NCI-H1436 treated with DMSO at 0.1 percent for 48 hours (cell line): ENCODE measurements at places on chromosomes 5 and 9.

DNA sequence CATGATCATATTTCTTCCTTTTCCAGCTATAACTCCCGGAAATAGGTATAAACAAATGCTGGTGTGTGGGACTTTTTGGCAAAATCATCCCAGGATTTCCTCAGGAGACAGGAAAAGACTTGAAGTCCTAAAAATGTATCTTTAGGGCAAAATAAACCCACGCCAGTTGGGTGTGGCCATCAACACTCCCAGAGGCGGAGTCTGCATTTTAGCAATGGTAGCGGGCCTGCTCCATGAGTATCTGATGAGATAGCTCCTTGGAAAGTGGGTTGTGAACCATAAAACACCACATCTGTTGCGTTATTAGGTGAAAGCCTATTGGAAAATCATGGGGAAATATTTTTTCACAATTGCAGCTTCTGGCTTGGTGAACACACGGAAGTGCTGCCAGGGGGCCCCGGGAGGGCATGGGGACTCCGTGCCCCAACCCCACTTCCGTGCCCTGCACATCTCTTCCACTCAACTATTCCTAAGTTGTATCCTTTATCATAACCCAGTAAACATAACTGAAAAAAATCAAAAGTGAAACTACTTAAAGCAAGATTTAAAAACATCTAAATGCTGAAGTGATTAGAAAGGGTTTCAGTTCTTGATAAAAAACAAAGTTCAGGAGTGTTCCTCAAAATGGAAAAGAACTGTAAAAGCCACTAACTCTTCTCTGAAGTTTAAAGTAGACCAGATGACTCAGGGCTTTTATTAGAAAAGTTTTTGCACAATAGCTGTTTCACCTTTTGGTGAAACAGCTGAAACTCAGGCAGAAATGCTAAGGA lies 111.2 kb downstream of the LRRC70 start:
- DNase-seq = no peak

DNA sequence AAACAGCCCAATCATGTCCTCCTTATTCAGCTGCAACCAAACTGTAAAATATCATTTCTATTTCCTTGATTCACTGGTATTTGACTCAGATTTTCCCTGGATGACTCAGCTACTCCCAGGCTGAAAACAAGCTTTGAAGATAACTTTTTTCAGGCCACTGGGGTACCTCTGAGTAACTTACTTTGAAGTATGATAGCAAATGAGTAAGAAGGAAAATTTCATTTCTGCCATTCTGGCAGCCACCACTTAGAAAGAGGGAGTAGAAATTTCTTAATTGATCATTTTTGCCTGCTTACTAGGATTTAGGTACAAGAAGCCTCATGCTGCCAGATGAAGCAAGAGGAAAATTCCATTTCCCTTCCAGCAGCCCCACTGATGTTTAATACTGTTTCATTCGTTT lies 247.4 kb downstream of the PRELID2 start:
- no peak for DNase-seq

DNA sequence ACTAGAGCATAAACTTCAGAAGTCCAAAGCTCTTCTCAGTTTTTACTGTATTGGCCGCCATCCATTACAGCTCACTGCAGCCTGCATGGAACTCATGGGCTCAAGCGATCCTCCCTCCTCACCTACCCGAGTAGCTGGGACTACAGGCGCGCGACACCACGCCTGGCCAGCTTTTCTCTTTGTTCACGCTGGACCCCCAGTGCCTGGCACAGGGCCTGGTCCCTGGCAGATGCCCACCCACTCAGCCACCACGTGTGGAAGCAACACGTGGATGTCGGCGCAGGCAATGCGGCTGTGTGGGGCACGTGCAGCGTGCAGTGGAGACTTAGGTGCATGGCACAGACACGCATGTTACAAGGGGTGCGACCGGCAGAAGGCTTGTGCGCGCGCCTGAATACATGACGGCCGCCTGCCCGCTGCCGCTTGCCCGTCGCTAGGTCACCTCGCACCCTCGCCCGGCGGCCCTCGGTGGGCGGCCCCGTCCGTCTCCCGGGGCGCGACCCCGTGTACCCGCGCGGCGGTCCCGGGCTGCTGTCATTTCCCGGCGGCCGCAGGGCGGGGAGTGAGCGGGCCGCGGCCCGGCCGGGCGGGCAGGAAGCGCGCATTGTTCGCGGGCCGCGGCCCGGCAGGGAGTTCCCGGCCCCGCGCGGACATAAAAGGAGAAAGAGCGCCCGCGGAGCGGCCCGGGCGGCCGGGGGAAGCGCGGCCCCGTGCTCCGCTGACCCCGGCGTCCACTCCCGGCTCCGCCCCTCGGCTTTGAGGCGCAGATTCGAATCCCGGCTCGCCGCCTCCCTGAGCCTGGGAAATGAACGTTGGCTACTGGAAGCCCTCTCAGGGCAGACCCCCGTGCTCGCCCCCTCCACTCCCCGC lies 24.1 kb upstream of the PTGS1 start:
- no peak for DNase-seq

- DNase-seq = no peak
These were observed 172.2 kb upstream of the SNX2 start for GRCh38 chr5:122602700-122603099.

DNA sequence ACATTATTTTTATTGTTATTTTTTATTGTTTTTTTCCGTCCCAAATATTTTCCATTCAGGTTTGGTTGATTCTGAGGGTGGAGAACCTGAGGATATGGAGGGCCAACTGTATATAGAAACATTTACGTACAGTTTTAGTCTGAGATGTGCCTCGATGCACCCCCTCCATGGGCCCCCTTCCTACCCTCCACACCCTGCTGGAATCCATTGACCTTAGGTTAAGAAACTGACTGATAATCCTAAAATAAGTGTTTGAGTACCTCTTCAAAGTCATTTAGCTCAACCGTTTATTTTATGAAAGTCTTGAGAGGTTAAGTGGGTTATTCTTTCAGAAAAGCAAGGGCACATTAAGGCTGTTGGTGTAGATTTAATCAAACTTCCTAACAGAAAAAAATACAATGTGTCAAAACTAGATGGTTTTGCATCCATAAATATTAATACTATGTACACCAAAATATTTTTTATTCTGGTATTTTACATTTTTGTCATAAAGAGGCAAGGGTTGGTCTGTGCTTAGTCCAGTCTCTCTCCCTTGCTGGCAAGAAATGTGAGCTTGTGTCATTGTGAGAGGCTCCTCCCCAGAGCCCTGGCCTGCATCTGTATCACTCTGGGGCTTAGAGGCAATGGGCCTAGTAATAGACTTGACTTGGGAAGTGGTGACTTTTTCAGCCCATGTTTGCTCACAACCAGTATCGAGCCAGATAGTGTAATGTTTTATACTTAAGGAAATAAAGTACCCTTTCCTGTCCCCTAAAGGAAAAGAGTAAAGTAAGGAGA lies 15.7 kb downstream of the MTRR start:
- DNase-seq = no peak

DNA sequence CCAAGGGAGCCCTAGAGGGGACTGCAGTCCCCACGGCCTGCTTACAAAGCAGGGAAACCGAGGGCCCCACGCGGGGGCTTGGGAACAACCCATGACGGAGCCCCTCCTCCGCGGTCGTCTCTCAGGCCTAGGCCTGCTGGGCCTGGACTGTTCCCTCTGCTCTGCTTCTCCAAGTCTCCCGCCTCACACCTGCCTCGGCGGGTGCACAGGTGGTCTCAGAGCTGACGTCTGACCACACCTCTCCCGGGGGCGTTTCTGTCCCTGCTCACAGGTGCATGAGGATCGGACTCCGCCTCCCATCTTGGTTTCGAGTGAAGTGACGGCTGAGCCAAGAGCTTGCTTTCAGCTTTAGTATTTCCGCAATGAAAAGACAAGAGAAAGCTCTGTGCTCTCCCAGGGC lies 72.1 kb downstream of the MRPL36 start:
- no peak for DNase-seq

DNA sequence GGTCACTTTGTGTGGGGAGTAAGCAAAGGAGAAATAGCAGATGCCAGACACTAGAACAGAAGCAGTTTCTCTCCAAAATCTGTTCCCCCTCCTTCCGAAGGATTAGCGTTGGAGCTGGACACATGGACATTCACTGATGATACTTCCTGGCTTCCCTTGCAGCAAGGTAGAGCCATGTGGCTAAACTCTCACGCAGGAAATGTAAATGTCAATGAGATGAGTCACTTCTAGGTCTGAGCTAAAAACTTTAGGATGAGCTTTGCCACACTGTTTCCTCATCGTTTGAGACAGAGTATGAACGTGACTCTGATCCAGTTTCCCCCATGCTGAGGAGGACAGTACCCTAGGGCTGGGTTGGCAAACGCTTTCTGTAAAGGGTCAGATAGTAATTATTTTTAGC lies 5.1 kb downstream of the BHMT2 start:
- no peak for DNase-seq

DNA sequence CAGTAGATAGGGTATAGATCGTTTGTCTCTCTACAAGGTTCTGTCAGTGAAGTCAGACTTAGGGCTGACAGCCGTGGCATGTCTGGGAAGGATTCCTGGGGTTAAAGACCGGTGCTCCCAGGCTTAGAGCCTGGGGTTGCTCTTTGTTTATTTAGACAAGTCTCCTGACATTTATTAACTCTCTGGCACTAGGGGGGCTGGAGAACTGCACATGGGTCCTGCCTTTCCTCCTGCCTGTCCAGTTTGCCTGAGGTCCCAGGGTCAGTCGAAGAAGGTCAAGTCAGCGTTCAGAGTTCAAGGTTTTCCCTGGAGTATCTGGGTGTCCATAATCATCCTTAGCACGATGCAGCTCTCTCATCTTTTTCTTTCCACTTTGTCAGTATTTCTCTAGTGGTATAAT lies 5.6 kb downstream of the EGFLAM start:
- no peak for DNase-seq

DNA sequence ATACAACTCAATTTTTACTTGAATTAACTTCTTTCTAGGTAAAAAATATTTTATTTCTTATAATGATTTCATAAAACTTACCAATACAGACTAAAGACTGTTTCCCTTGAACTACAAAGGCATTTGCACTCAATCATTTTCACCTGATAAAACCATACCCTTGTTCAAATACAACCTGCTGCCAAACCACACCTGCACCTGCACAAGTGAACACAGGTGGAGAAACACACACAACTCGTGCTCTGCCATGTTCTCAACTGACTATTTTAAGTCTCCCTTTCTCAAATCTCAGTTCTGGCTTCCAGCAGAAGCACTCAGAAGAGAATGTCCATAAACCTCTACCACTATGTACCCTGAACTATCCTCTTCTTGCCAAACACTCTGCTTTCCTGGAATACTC lies 1892.1 kb downstream of the MAT2B start:
- DNase-seq = no peak

DNA sequence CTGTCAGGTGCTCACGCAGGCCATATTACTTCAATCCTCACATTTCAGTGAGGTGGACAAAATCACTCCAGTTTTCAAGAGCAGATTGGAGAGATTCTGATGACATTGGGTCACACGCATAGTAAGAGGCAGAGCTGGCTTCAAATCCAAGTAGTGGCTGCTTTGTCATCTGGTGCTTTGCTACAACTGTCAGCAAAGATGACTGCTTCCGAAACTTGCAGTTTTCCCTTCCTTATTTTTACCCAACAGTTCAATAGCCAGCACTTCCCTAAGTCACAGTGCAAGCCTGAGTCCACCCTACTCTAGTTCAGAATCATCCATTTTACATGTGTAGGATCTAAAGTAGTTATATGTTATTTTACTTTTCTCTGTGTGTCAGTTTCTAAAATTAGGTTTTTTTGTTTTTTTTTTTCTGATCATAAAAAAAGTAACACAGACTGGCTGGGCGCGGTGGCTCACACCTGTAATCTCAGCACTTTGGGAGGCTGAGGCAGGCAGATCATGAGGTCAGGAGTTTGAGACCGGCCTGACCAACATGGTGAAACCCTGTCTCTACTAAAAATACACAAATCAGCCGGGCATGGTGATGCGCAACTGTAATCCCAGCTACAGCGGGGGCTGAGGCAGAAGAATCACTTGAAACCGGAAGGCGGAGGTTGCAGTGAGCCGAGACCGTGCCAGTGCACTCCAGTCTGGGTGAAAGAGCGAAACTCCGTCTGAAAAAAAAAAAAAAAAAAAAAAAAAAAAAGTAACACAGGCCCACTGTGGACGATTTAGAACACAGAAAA lies 49.6 kb downstream of the ANKDD1B start:
- DNase-seq = no peak

DNA sequence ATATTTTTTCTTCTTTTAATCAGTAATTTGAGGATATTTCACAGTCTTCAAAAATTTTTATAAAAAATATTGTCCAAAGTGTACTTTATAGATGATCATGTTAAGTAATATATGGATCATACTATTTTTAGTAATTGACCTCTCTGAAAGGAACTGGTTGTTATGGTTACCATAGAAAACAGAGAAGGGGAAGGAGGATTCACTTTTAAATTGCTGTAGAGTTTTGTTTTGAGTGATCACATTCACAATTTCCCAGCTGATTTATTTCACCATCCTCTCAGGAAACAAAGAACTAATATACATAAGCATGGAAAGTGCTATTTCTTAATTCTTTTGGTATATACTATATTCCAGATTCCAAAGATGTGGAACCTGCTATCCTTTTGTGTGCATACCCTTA lies 56.5 kb upstream of the NREP start:
- no peak for DNase-seq

GRCh38 chr9:13665418-13666066 lies 386.1 kb upstream of the MPDZ start:
- DNase-seq = no peak

DNA sequence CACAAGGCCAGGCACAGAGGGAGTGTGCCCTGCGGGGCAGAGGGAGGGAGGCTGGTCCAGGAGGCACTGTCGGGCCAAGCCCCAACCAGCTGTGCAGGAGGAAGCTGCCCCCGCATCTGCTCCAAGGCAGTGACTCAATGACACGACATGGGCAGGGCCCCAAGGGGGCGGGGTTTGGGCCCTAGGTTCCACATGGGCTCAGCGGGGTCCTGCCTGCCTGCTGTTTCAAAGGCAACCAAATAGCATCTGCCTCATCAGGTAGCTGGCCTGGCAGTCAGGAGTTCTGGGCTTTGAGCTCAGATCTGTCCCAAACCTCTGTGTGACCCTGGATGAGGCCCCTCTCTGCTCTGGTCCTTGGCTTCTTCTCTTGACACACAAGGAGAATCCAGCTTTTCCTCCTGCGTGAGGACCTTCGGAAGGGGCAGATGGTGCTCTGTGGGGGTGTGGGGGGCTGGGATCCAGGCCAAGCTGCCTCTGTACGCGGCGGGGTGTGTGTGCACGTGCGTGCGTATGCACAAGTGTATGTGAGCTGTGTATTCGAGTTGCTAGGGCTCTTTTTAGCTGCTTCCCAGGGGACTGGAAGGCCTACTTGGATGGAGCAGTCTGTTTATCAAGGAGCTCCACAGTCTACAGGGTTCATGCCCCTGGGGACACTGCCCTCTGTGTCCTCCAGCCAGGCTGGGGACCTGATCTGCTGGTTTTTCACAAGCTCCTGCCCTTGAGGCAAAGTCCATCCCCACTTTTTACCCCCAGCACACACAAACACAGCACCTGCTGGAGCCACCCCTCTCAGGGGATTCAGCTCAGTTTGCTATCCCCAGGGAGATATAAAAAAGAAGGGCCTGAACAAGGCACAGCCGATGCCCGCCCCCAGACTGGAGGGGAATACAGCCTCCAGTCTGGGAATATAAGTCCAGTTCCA lies 138.9 kb downstream of the RGS3 start:
- peak; percentile 81 for DNase-seq

- no peak for DNase-seq
These were observed 3.2 kb downstream of the SLC22A4 start for GRCh38 chr5:132297211-132297940.

- DNase-seq = no peak
These were observed 292.7 kb downstream of the CWC27 start for GRCh38 chr5:65061250-65061973.

GRCh38 chr5:92749943-92750342 lies 831.1 kb downstream of the NR2F1-AS1 start:
- DNase-seq = no peak

- no peak for DNase-seq
These were observed 443.5 kb upstream of the KLF4 start for GRCh38 chr9:107933097-107933496.
